NCI-H510A treated with DMSO at 0.1 percent for 48 hours (cell line): ENCODE measurements at places on chromosomes 3 and 15.

GRCh38 chr3:192091831-192092230, 630.9 kb downstream of the PYDC2 start:
- DNase-seq: no peak

GRCh38 chr3:32655167-32655566, 29.8 kb upstream of the CNOT10 start:
- DNase-seq: no peak

DNA sequence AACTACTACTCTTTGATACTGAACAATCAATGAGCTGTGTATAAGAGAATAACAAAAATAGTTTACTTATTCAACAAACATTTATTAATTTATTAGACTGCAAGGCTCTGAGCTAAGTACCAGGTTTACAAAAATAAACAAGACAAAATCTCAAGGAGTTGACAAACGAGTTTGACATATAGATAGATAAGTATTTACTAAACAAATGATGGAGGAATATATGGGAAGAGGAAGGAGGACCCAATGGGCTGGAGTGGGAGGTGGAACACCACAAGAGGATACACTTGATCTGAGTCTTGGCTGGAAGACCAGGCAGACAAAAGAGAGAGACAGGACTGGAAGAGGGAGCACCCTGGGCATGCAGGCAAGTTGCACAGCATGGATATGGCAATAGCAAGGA, 47.5 kb upstream of the FSIP1 start:
- peak; percentile 16 for DNase-seq

DNA sequence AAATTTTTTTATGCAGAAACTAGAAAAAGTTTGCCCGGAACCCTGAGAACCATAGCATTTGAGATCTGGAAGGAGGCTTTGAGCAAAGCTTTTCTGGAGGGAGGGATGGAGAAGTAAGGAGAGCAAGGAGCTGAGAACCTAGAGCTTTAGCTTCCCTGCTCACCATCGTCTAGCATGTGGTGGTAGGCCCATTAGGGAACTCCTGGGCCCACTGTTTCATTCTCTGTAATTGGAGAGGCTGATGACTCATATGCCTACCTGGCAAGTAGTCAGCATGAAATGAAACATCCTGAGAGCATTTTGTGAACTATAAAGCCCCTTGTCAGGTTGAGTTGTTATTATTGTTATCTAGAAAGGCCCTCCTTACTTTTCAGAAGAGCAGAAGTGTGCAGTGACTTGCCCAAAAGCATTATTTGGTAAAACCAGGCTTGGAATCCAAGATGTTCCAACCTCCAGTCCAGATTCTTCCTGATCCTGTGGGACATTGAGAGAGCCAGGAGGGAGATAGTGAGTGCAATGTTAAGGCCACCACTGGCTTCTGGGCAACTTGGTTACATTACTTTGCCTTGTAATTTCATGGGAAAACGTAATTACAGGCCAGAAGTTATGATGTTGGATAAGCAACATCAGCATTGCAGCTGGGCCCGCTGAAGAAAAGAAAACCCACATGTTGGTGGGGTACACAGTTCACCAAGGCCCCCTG, 104.5 kb upstream of the BFSP2 start:
- DNase-seq: no peak

DNA sequence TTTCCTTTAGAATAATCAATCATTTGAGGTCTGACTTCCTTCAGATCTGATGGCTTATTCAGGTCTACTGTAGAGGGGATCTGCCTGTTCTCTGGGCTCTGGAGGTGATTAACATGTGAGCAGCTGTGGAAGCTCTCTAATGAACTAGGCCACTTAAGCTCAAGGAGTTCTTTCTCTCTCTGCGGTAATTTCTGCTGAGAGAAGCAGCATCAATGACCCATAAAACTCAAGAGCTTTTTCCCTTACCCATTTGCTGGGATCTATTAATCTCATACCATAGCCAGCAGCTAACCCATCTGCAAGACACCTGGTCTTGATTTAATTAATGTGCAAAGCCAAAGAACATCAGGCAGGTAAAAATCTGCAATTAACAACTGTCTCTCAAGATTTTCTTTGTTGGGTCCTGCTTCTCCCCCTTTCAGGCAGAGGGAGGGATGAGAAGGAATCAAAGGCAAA, 73.2 kb upstream of the DLG1 start:
- DNase-seq: peak; percentile 99

- DNase-seq: no peak
Observed at GRCh38 chr3:112093180-112093522, 7.0 kb downstream of the C3orf52 start.

DNA sequence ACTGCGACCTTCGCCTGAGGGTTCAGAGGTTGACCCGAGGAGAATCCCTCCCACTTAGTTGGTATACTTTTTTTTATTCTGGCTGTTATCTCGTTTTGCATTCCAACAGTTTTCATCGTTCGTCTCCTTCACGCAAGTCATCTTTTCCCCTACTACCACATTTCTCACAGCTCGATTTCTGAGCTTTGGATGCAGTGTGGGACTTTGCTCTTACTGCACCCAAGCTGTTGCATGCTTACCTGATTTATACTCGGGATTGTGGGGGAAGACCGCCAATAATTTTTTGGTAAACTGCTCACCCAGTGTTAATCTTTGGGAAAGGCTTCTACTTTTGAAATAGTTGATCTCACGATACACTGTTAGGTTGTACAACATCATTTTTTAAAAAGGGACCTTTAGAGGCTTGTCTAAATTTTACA, 702 bp downstream of the TBC1D23 start:
- DNase-seq: no peak

GRCh38 chr3:130548356-130548755, 31.4 kb downstream of the COL6A6 start:
- DNase-seq: no peak

GRCh38 chr3:193148688-193149473, 92.1 kb upstream of the PLAAT1 start:
- no peak for DNase-seq

- no peak for DNase-seq
Observed at GRCh38 chr3:185216607-185216958, 37.3 kb downstream of the EHHADH start.

DNA sequence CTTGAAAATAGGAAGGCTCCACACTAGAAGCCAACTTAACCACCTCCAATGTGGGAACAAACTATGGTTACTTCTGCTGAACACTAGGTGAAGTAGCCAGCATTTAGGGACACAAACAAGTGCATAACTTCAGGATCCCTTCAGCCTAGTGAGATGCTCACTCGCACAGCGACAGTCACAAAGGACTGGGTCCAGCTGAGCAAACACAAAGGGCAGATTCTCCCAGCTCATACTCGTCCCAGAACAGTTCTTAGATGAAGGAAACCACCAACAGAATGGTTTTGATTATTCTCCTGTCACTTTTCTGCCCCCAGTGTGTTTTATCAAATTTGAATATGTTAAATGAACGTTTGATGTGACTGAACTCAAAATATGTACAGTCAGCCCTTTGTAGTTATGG, 201.6 kb downstream of the KCNAB1 start:
- DNase-seq: peak; percentile 48

DNA sequence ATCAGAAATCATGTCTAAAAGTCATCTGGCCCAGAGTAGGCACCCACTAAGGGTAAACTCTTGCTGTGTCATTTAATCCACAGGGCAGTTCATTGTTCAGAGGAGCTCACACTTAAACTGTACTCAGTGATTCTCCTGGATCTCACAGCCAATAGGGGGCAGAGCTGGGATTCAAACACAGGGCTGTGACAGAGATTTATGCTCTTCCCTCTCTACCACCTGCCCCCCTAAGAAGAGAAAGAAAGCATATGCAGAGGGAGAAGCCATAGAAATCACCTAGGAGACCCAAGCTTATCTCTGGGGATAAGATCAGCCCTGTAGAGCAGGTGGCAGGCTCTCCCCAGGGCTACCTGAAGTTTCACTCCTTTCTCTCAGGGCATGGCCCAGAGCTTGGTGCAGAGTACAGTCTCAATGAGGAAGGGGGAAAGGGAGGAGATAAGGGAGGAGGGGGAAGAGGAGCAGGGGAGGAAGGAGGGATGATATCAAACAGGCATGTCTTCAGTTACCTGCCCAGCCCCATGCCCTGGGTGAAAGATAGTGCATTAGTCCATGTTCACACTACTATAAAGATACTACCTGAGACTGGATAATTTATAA, 51.8 kb upstream of the ADPGK start:
- DNase-seq: peak; percentile 15

DNA sequence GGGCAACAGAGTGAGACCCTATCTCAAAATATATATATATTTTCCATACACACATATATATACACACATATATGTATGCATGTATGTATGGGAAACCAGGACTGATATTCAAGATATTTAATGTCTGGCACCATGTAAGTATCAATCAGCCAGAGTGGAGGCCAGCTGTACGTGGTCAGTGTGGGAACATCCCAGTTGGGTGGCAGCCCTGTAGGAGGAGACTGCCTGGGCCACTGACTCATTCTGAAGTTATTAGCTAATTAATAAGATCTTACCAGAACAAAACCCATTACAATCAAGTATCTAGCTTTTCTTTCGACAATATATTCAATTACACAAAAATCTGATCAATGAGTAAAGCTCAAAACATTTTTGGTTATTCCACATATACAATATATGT, 85.1 kb upstream of the OCA2 start:
- DNase-seq: no peak

DNA sequence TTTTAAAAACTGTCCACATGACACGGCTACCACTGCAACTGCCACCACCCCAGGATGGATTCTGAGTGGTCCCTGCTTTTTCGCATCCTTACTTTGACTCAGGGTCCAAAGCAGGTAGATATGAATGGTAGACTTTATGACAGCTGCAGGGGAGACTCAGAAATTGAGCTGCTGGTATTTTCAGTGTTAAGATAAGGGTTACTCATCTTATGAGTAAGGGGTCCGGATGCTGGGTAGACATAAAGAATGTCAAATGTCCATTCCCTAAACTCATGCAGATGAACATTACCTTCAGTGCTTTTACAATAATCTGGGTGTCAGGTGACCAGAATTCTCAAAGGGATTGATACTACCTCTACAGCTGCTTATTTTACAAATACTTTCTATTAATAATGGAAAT, 25.9 kb upstream of the BBX start:
- DNase-seq: no peak

DNA sequence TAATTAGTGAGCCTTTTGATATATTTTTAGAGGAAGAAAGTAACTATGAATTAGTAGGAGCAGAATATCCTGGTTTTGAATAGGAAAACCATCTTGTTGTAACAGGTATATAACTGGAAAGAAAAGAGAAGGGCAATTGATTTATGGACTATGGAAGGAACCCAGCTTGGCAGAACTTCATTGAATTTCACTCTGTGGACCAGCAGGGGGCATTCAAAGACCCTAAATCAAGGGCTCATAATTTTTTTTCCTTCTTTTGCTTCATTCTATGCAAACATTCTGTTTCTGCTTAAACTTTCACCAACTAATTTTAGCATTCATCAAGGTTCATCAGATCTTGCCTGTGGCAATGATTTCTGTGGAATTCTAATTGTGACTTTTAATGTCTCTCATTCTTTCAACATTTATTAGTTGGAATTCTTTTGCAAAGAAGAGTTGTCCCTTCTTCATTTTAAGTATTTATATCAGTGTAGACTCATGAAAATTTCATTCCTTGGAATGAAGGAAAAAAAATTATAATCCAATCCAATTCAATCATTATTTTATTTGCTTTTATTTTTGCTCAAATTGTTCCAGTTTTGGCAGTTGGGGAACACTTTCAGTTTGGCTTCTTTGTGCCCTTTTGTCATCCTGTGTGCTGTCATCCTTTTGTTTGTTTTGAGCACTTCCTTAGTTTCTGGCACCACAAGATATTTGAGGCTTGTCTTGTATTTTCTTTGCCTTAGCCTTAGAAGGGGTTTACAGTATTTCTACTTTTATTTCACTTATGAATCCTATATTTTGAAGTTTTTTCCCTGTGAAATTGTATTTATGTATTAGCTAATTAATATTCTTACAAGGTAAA, 30.4 kb downstream of the NXPE3 start:
- DNase-seq: peak; percentile 21

DNA sequence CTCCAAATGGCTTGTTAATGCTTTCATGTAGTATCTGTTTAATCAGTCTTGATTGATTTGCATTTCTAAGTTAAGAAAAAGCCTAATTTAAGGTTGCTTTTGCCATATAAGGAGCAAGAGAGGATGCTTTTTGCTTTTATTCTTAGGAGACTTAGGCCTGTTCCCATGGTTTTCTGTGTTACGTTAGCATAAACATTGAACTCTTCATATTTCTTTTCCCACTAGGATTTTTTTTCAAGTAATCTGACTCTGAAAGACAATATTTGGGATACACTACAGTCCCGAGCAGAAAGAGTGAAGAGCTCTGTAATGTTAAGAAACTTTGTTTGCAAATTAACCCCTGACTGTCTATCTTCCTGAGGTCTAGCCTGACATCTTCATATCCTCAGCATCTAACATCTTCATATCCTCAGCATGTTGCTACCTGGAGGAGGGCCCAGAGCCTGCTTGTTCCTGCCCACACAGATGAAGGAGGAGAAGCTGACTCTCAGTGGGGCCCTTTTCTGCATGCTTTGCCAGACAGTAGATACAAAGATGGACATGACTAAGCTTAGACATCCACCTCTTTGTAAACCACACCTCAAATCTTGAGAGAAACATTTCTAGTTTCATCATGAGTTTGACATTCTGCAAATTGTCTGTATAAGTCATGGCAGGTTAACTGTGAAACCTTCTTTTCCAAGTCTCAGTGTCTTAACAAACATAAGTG, 86.2 kb upstream of the COL6A5 start:
- no peak for DNase-seq

GRCh38 chr3:139686206-139686605, 8.4 kb upstream of the NMNAT3 start:
- no peak for DNase-seq

- no peak for DNase-seq
Observed at GRCh38 chr15:46080016-46080415, 445.2 kb downstream of the SQOR start.

DNA sequence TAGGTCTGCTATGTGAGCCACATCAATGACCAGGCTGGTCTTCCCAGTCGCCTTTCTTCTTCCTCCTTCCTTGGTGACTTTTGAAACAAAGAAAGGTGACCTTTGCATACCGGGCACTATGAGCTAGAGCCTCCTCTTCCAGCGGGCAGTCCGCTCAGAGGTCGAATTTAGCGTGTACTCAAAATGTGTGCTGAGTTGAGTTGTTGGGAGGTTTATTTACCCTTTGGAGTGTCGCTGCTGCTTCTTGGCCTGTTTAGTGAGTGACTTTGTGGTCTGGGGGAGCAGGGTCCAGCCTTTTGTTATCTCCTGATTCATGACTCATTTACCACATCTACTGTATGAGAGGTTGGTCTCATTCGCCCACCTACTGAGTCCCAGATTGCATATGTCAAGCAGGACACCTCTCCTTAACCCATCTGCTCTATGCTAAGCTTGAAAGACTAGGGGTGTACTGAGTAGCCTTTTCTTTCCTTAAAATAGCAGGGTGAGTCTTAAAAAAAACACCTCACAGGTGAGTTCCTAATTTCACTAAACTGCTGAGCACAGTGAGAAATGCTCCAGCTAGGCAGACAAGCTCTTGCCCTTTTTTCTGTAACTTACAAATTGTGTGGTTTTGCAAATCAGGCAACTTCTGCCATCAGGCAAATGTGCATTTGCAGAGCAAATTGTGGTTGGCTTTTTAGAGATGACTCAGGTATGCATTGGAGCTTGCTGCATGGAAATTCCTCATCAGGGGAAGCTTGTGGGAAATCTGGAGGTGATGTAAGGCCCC, 3.2 kb upstream of the SIAH2 start:
- no peak for DNase-seq

GRCh38 chr15:100264994-100265640, 76.7 kb downstream of the ADAMTS17 start:
- no peak for DNase-seq
